Stimulated activated CD4-positive, alpha-beta T cell treated with anti-CD3 and anti-CD28 coated beads, Interleukin-4, amount 100 ng/mL, for 48 hours (primary cell): ENCODE measurements at places on chromosomes 5 and 9.

GRCh38 chr9:127613583-127613954 lies 1.5 kb downstream of the STXBP1 start:
- no peak for DNase-seq

DNA sequence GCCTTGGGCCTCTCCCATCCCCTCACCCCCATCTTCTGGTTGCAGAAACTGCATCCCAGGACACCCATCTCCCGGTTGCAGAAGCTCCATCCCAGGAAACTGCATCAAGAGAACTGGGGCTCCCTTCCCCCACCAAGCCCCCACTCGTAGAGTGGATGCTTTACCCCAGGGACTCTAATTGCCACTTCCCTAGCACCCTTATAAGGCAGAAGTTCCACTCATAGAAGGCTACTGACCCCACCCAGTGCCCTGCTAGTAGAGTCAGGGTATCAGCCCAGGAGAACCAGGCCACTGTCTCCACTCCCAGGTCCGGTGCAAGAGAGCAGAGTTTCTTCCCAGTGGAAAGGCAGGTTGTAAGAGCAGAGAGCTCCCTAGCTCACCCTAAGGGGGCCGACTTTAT lies 12.2 kb upstream of the SYK start:
- DNase-seq = no peak

- DNase-seq = no peak
These were observed 154.3 kb downstream of the PALM2AKAP2 start for GRCh38 chr9:109934136-109934856.

GRCh38 chr5:16740066-16740810 lies 123.4 kb upstream of the RETREG1 start:
- no peak for DNase-seq

GRCh38 chr5:33091571-33092363 lies 349.0 kb upstream of the TARS1 start:
- no peak for DNase-seq

GRCh38 chr5:16392718-16393117 lies 72.9 kb downstream of the ZNF622 start:
- no peak for DNase-seq

DNA sequence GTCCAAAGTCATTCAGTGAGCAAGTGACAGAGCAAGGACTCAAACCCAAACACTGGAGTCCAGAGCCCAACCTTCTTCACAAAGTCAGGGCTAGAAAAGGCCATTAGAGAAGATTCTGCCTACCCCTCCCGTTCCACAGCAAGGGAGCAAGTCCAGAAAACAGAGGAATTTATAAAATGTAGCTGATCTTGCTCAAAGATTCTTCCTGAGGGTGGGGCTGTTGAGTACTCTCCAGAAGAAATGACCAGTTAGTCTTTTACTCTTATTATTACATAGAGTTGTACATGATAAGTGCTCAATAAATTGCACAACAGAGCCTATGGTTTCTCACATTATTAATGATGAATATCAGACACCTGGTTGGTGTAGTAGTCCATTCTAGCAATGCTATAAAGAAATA lies 39.3 kb upstream of the HMHB1 start:
- DNase-seq = no peak

GRCh38 chr5:68191083-68191791 lies 24.3 kb upstream of the PIK3R1 start:
- no peak for DNase-seq

DNA sequence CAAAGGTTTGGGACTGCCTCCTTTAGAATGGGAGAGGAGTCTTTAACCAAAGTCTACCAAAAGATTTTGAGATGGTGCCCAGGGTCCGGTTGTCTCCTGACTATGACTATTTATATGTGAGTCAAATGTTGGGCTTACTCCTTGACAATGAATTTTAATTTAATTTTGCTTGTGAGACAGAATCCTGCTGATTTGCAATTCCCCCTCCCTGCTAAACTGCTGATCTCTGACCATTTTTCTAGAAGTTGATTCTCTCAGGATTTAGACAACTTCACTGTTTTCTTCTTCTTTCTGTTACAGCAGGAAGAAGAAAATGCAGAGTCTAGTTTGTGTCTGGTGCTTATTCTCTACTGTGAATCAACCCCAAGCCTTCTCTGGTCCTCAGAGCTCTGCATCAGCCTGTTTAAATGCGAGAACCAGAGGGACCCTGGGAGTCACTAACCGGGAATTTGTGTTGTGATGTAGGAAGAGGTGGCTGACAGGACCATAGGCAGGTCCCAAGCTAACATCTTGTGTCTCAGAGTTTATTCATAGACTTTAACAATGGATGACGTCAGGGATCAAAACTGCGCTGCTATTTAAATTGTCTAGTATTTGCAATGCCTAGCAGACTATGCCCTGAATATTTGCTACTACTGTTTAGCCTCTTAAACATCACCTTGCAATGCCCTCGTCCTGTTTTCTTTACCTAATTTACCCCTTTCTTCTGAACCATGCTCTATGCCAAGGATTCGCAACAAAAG lies 124.0 kb upstream of the TAF11L2 start:
- no peak for DNase-seq

DNA sequence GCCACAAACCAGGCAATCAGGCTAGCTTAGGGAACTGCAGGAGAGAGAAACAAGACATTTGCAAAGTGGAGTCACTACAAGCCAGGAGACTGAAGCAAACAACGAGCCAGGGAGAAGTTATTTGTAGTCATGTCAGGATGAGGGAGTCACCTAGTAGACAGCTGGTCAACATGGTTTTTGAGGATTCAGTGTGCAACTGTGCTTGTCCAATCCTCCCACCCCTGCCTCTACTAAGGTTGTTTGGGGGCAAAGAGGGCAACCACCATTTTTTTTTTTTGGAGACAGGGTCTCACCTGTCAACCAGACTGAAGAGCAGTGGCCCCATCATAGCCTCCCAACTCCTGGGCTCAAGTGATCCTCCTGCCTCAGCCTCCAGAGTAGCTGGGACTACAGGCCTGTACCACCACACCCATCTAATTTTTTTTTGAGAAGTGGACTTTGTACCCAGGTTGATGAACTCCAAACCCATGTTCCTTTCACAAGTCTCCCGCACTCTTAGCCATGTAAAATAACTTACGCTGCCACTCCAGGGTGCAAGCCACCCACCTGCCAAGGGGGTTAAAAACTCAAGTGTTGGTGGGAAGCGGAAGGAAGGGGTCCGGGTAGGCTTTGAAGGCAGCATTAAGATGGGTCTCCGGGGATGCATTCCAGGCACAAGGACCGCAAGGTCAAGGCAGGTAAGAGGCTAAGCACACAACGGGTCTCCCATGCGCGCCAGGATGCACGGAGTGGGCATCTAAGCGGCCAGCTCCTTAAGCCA lies 995 bp downstream of the RPL35 start:
- no peak for DNase-seq

DNA sequence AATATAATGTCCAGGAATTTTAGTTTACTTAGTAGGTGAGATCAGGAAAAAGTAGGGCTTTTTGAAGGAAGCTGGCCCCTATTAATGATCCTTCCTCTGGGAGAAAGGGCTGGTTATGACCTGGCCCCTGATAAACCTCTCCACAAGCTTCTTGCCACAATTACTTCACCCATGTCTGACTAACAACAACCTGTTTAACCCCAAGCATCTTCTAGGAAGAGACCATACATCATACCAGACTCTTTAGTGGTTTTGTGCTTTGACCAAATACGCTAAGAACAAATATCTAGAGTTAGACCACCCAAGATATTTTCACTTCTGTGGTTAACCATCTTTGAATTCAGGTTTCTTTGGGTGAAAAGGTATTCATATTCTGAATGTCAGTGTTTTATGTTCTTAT lies 174.0 kb upstream of the SLC27A6 start:
- DNase-seq = no peak

GRCh38 chr5:24909210-24909609 lies 264.4 kb upstream of the CDH10 start:
- no peak for DNase-seq

DNA sequence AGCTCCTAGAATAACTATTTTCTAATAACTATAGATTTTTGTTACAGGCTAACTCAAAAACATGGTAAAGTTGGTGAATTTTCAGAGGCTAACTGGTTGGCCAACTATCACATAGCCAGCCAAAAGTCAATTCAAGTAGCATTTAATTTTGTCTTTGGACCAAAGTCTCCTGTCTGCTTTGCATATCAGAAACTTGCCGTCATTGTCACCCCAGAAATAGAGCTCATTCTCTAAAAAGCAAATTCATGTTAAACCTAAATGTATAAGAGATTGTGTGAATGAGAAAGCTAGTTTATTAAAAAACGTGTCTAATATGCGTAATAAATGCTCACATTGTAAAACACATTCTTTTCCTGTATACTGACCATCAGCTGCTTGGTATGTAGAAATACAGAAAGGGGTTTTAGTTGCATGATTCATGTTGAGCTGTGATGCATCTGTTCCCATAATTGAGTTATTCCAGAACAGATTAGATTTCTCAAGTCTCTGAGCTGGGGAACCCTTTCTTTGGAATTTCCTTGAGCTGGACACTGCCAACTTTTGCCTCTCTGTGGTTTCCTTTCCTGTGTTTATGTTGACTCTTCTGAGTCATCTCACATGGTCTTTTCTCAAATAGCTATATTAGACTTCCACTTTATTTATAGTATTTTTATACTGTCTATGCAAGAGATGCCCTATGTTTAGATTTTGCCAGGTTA lies 7.3 kb downstream of the SRFBP1 start:
- no peak for DNase-seq

DNA sequence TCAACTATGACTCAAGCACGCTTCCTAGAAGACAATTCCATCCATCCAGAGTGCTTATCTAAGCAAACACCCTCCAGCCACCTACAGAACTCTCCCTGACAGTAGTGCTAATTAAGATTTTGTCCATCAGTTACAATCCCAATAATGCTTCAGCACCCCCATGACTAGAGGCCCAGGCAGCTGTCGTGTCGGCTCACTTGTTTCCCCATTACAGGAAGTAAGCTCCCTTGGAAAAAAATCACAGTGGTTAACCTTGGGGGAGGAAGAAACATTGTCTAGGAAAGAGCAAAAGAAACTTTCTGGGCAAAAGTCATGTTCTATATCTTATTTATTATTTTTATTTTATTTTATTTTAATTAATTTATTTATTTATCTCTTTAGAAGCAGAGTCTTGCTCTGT lies 108.8 kb upstream of the LPAR1 start:
- DNase-seq = no peak

GRCh38 chr5:89849830-89850512 lies 559.6 kb downstream of the CETN3 start:
- no peak for DNase-seq

DNA sequence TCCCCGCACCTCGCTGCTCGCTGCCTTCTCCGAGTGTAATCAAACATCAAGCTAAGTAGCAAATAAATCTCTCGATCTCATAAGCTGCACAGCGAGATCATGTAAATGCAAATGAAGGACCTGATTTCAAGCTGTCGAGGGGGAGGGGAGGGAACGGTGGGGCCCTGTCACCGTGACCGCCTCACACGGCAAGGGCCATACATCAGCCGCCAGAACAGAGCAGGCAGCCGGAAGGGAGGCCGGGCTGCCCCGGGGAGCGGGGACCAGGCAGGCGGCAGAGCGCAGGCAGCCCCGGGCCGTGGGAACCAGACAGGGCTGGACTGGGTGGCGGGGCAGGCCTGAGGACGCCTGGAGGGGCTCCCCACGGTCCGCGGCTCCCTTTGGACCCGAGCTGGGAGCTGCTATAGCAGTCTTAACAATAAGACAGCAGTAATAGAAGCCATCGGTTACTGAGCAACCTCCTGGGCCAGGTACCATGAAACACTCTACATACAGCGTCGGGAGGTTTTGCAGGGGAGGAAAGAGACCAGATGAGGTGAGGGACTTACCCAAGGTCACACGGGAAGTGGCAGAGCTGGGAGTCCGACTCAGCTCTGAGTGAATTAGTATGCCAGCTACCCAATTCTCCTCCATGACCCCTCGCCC lies 76.8 kb downstream of the CFAP77 start:
- peak; percentile 12 for DNase-seq

DNA sequence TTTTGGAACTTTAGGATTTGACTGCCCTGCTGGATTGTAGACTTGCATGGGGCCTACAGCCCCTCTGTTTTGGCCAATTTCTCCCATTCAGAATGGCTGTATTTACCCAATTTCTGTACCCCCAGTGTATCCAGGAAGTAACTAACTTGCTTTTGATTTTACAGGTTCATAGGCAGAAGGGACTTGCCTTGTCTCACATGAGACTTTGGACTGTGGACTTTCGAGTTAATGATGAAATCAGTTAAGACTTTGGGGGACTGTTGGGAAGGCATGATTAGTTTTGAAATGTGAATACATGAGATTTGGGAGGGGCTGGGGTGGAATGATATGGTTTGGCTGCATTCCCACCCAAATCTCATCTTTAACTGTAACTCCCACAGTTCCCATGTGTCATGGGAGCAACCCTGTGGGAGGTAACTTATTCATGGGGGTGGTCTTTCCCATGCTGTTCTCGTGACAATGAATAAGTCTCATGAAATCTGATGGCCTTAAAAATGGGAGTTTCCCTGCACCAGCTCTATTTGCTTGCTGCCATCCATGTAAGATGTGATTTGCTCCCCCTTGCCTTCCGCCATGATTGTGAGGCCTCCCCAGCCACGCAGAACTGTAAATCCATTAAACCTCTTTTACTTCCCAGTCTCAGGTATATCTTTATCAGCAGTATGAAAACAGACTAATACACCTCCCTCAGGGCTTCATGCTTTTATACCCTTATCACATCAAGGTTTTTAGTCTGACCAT lies 206.6 kb downstream of the DENND1A start:
- no peak for DNase-seq

DNA sequence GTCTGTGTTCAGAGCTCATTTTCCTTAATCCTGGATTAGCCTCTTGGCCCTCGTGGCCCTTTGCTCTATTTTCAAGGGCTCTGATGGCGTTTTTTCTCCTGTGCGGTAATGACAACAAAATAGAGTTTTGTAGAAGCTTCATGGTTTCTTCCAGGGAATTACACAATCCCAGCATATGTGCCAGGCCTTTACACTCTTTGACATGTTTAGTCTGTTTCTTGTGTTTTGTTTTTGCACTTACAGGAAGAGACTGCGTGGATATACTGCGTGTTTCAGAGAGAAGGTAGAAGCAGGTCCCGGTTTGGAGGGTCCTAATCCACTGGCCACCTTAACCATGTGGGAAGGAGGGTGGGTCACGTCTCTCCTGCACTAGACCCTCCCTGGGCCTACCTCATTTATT lies 400.2 kb upstream of the IRX4 start:
- DNase-seq = no peak

- DNase-seq = no peak
These were observed 254 bp downstream of the STRBP start for GRCh38 chr9:123268199-123268464.

- no peak for DNase-seq
These were observed 538.2 kb downstream of the CYLC2 start for GRCh38 chr9:103533318-103533717.

DNA sequence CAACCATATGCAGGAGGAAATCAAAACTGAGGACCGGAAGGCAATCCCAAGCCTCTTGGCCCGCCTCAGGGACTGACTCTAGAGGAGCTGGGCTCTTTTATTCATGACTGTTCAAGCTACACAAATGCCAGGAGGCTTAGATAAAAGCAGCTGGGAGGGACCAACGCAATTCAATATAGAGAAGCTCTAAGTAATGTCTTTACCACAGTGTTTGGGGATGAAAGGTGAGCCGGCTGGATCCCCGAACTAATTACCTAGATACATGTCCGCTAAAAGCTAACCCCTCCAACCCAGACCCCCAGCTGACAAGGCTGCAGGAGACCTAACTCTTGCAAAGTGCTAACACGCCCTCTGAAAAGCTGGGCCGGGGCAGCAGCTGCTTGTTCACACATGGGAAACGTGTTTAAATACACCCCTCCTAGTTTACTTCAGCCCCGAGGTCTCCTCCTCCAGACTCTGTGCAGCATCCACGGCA lies 67.5 kb downstream of the TLE1 start:
- DNase-seq = no peak

- DNase-seq = no peak
These were observed 97.9 kb downstream of the PDE8B start for GRCh38 chr5:77308154-77308960.

GRCh38 chr5:171648279-171649074 lies 137.1 kb upstream of the SMIM23 start:
- DNase-seq = no peak
